ENCODE measurements at places on chromosomes 2 and 18. TPM values are rescaled to one million over a fixed set of nuclear protein-coding genes. Genes with fewer than 3 reads are reported as not detected.
A peak's percentile ranks its signal among the peaks of the same experiment; 100 is the strongest.

- no peak overlapping the region for H3K27ac ChIP-seq
- DNase-seq = no peak
- no peak overlapping the region for H3K4me3 ChIP-seq
Measured at GRCh38 chr2:41881249-41881648, 166.6 kb upstream of the PKDCC start.

GRCh38 chr2:203072371-203072770 lies 57.7 kb downstream of the NBEAL1 start:
- no peak overlapping the region for H3K27ac ChIP-seq
- no peaks in the 10 kb centered on the region for H3K27me3 ChIP-seq
- no peak for DNase-seq
- H3K36me3 ChIP-seq = no peaks in the 10 kb centered on the region
- no peak overlapping the region for H3K4me3 ChIP-seq
- peaks cover 2% of the 10 kb centered on the region for H3K4me1 ChIP-seq

Gene EFR3B
- 0.96 TPM for total RNA-seq

Gene IL1A
- total RNA-seq = 0.10 TPM

Gene RAB6C
- not detected for total RNA-seq

GRCh38 chr2:224561234-224562005 lies 23.7 kb downstream of the CUL3 start:
- DNase-seq = no peak
- no peaks in the 10 kb centered on the region for H3K4me1 ChIP-seq
- no peaks in the 10 kb centered on the region for H3K36me3 ChIP-seq
- no peak overlapping the region for H3K4me3 ChIP-seq
- no peak overlapping the region for H3K27ac ChIP-seq

GRCh38 chr2:17583166-17583565 lies 42.7 kb downstream of the VSNL1 start:
- H3K4me1 ChIP-seq = peaks cover 19% of the 10 kb centered on the region
- no peak overlapping the region for H3K4me3 ChIP-seq
- no peaks in the 10 kb centered on the region for H3K27me3 ChIP-seq
- no peaks in the 10 kb centered on the region for H3K36me3 ChIP-seq
- no peak overlapping the region for H3K27ac ChIP-seq

GRCh38 chr2:62140426-62141141 lies 55.3 kb upstream of the B3GNT2 start:
- no peak overlapping the region for H3K4me3 ChIP-seq
- no peaks in the 10 kb centered on the region for H3K36me3 ChIP-seq
- no peak for DNase-seq
- no peaks in the 10 kb centered on the region for H3K27me3 ChIP-seq
- no peak overlapping the region for H3K27ac ChIP-seq

- H3K36me3 ChIP-seq = no peaks in the 10 kb centered on the region
- no peak overlapping the region for H3K4me3 ChIP-seq
- DNase-seq = no peak
- no peaks in the 10 kb centered on the region for H3K27me3 ChIP-seq
- no peaks in the 10 kb centered on the region for H3K4me1 ChIP-seq
- H3K27ac ChIP-seq = no peak overlapping the region
Measured at GRCh38 chr2:121018136-121019061, 266.6 kb downstream of the TFCP2L1 start.

GRCh38 chr2:113769555-113769954 lies 13.1 kb upstream of the SLC35F5 start:
- H3K36me3 ChIP-seq = no peaks in the 10 kb centered on the region
- H3K27ac ChIP-seq = no peak overlapping the region
- H3K27me3 ChIP-seq = no peaks in the 10 kb centered on the region
- no peaks in the 10 kb centered on the region for H3K4me1 ChIP-seq

Gene RSAD2
- total RNA-seq = not detected

DNA sequence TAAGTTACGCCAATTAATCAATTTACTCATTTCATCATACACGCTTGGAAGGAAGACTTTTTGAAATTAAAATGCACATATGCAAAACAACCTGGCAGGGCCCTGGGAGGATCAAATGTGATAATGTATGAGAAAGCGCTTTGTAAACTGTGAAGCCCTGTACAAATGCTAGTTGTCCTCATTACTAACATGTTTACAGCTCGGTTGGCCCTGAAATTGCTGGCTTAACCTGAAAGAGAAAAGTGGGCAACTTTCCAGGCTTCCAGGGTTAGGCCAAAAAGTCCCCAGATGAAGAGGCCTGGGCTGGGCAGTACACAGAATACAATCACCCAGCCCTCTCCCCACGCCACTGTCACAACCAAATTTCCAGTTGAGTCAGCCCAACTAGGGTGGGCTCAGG lies 60.2 kb downstream of the DNMT3A start:
- H3K36me3 ChIP-seq = no peaks in the 10 kb centered on the region
- no peak overlapping the region for H3K4me3 ChIP-seq
- no peak for DNase-seq
- no peaks in the 10 kb centered on the region for H3K4me1 ChIP-seq
- H3K27ac ChIP-seq = no peak overlapping the region
- no peaks in the 10 kb centered on the region for H3K27me3 ChIP-seq

GRCh38 chr2:86584151-86584913 lies 21.1 kb upstream of the CHMP3 start:
- H3K4me1 ChIP-seq = no peaks in the 10 kb centered on the region
- H3K36me3 ChIP-seq = no peaks in the 10 kb centered on the region
- H3K27ac ChIP-seq = no peak overlapping the region
- no peak for DNase-seq
- no peak overlapping the region for H3K4me3 ChIP-seq

Gene EPHA4
- total RNA-seq = 3.5 TPM

- peaks cover 4% of the 10 kb centered on the region for H3K36me3 ChIP-seq
- no peaks in the 10 kb centered on the region for H3K27me3 ChIP-seq
- peak overlapping the region; percentile 99 for H3K27ac ChIP-seq
- H3K4me1 ChIP-seq = peaks cover 95% of the 10 kb centered on the region
Measured at GRCh38 chr18:70382017-70382416, 93.2 kb downstream of the SOCS6 start.

Gene NPPC
- total RNA-seq = 0.52 TPM

Gene RESP18
- total RNA-seq = not detected

GRCh38 chr2:3265981-3266924 lies 111.4 kb downstream of the EIPR1 start:
- no peak overlapping the region for H3K27ac ChIP-seq
- no peaks in the 10 kb centered on the region for H3K36me3 ChIP-seq
- no peak overlapping the region for H3K4me3 ChIP-seq
- no peak for DNase-seq

DNA sequence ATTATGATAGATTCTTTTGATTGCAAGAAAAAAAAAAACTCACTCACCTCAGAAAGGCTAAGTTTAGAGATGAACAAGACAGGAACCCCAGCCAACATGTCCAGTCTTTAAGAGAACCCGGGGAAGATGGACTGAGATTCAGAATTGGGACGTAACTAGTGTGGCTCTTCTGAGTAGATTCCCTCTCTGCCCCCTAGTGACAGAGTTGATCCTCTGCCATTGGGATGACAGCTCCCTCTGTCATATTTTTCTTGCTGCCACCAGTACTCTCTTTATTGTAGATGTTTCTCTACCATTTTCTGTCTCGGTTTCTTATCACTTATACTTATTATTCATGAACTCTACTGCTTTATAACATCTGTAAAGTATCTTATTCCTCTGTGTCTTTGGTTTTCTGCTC lies 77.7 kb downstream of the GULP1 start:
- no peaks in the 10 kb centered on the region for H3K36me3 ChIP-seq
- peaks cover 14% of the 10 kb centered on the region for H3K4me1 ChIP-seq
- no peak overlapping the region for H3K4me3 ChIP-seq
- no peak overlapping the region for H3K27ac ChIP-seq

- no peak for DNase-seq
- H3K27me3 ChIP-seq = no peaks in the 10 kb centered on the region
- H3K4me3 ChIP-seq = no peak overlapping the region
- no peaks in the 10 kb centered on the region for H3K4me1 ChIP-seq
- no peak overlapping the region for H3K27ac ChIP-seq
Measured at GRCh38 chr2:4219571-4219970, 516.2 kb downstream of the DCDC2C start.

GRCh38 chr2:160006475-160006874 lies 55.9 kb downstream of the PLA2R1 start:
- H3K4me1 ChIP-seq = no peaks in the 10 kb centered on the region
- no peak overlapping the region for H3K4me3 ChIP-seq
- H3K36me3 ChIP-seq = no peaks in the 10 kb centered on the region
- H3K27me3 ChIP-seq = no peaks in the 10 kb centered on the region

- H3K4me1 ChIP-seq = no peaks in the 10 kb centered on the region
- H3K4me3 ChIP-seq = no peak overlapping the region
- no peaks in the 10 kb centered on the region for H3K27me3 ChIP-seq
- H3K27ac ChIP-seq = no peak overlapping the region
- H3K36me3 ChIP-seq = no peaks in the 10 kb centered on the region
Measured at GRCh38 chr18:66342577-66342976, 261.3 kb downstream of the CDH19 start.

GRCh38 chr18:79599441-79599931 lies 80.1 kb upstream of the CTDP1 start:
- no peak overlapping the region for H3K27ac ChIP-seq
- peaks cover 29% of the 10 kb centered on the region for H3K27me3 ChIP-seq
- no peak overlapping the region for H3K4me3 ChIP-seq

DNA sequence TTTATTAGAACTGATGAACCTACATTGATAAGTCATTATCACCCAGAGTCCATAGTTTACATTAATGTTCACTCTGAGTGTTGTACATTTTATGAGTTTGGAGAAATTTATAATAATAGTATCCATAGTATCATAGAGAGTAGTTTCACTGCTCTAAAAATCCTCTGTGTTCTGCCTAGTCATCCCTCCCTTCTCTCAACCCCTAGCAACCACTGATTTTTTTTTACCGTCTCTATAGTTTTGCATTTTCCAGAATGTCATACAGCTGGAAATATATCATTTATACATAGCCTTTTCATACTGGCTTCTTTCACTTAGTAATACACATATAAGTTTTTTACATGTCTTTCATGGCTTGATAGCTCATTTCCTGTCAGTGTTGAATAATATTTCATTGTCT lies 231.1 kb downstream of the RAD51AP2 start:
- no peaks in the 10 kb centered on the region for H3K36me3 ChIP-seq
- DNase-seq = no peak
- H3K27ac ChIP-seq = no peak overlapping the region

DNA sequence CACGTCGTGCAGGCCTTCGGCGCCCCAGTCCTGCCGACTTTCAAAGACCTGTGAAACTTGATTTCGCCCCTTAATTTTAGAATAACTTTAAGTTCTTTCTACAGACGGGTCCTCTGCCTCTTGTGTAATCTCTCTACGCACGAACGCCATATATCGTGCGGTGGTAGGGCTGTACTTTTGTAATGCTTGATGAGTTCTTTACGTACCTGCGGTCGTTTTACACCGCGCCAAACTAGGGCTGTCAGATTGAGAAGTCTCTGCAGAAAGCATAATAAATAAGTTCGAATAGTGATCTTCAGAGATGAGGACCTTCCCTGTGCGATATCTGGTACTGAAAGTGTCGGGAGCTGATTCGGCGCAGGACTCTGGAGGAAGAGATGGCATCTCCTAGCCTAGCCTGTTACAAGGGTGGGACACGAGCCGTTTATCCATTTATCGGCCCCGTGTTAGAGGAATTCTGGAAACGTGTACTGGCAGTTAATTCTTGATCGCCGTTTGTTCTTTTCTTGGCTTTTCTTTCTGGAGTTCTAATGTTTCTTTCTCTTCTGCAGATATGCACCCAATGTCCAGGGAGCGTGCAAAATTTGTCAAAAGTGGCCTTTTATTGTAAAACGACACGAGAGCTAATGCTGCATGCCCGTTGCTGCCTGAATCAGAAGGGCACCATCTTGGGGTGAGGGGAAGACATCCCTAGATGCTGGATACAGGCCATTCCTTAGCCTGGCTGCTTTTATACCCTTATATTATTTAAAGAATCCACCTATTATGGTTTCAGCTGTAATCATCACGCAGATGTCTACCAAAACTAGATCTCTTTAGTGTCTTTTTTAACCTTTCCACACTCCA lies 781 bp upstream of the SLC5A6 start:
- H3K4me1 ChIP-seq = peaks cover 3% of the 10 kb centered on the region
- peaks cover 8% of the 10 kb centered on the region for H3K36me3 ChIP-seq
- DNase-seq = no peak
- peak overlapping the region; percentile 91 for H3K27ac ChIP-seq
- no peaks in the 10 kb centered on the region for H3K27me3 ChIP-seq

- no peaks in the 10 kb centered on the region for H3K36me3 ChIP-seq
- no peak overlapping the region for H3K27ac ChIP-seq
- no peak for DNase-seq
- no peaks in the 10 kb centered on the region for H3K4me1 ChIP-seq
- H3K27me3 ChIP-seq = peaks cover 48% of the 10 kb centered on the region
- no peak overlapping the region for H3K4me3 ChIP-seq
Measured at GRCh38 chr2:104880076-104880475, 26.2 kb downstream of the POU3F3 start.

DNA sequence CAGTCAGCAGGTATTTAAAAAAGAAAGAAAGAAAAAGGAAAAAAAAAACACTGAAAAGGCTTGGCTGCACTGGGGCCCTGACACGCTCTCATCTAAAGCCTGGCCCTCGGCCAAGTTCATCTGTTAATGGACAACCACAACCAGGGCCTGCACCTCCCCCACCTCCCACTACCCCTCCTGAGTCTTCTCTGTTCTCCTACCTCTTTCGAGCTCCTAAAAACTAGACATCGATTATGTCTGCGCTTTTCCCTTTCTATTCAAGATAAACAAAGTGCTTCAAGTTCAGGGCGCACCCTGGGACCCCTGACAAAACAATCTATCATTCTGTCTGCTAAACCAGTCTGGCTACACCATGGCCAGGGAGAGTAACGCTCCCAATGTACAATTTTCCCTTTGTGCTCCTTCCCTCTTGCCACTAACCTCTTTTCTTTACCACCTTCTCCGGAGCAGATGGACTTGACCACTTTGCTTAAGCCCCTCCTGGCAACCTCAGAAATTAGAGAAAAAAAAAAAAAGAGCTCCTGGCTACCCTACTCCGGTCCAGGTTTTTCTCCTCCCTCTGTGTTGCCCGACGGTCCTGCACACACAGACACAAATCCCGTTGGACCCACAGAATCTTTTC lies 22.7 kb downstream of the BCL11A start:
- no peaks in the 10 kb centered on the region for H3K4me1 ChIP-seq
- DNase-seq = no peak
- no peaks in the 10 kb centered on the region for H3K36me3 ChIP-seq
- peaks cover 72% of the 10 kb centered on the region for H3K27me3 ChIP-seq
- no peak overlapping the region for H3K4me3 ChIP-seq

DNA sequence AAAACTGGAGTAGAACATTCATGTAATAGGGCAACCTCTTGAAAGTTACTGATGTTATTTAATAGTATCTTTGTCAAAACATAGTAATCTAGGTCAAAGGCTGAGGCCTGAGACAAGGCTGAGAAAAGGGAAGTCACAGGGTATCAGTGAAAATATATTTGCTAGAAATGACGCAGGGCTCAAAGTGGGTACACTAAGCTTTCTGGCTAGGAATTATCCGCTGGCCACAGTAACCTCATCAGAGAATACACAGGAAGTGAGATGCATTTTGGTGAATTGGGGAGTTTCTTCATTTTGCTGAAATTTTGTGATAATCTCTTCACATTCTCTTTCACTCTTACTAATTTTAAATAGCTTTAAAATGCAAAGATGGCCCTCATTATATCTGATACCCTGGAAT lies 206.8 kb downstream of the OTX1 start:
- no peak for DNase-seq
- no peak overlapping the region for H3K27ac ChIP-seq
- H3K36me3 ChIP-seq = no peaks in the 10 kb centered on the region
- no peaks in the 10 kb centered on the region for H3K4me1 ChIP-seq
- H3K4me3 ChIP-seq = no peak overlapping the region

Gene WDPCP
- 4.1 TPM for total RNA-seq
